ENCODE measurements at places on chromosomes 11 and 22.
A peak's percentile ranks its signal among the peaks of the same experiment; 100 is the strongest.

DNA sequence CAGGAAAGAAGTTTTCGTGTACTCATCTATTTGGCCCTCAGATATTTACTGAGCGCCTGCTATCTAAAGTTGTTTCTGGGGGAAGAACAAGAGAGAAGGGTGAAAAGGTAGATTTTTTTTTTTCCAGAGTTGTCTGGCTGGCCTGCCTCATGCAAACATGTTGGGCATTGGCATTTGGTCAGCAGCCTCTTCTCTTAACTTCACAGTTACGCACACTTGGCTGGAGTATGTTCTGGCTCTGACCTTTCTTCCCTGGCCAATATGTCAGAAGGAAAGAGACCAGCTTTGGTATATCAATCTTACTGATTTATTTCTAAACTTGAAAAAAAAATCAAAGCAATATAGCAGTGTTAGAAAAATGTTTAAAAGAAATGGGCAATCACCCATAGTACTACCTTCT lies 54.2 kb upstream of the GRAMD1B start:
- no peak for DNase-seq

DNA sequence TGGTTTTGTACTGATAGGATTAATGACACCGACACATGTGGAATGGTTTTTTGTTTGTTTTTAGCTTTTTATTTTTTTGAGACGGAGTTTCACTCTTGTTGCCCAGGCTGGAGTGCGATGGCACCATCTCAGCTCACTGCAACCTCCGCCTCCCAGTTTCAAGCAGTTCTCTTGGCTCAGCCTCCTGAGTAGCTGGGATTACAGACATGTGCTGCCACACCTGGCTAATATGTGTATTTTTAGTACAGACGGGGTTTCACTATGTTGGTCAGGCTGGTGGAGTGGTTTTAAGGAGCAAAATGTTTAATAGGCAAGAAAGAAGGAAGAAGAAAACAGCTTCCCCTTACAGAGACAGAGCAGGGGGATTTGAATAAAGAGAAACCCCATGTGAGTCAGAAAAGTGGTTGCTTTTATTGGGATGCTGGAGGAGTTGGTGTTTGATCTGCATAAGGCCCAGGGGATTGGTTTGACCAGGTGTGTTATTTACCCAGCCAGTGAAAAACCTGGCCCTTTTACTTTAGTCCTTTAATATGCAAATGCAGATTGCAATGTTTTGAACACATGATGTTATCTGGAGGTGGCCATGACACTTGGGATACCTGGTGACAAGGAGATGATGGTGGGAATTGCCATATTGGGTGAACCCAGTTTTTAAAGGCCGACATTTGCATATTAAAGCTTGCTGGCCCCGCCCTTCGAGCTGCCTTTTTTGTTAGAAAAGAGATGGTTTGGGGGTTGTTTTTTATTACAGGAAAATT lies 24.3 kb downstream of the SUSD2 start:
- no peak for DNase-seq

GRCh38 chr22:42925598-42925997 lies 68.5 kb upstream of the ARFGAP3 start:
- no peak for DNase-seq

DNA sequence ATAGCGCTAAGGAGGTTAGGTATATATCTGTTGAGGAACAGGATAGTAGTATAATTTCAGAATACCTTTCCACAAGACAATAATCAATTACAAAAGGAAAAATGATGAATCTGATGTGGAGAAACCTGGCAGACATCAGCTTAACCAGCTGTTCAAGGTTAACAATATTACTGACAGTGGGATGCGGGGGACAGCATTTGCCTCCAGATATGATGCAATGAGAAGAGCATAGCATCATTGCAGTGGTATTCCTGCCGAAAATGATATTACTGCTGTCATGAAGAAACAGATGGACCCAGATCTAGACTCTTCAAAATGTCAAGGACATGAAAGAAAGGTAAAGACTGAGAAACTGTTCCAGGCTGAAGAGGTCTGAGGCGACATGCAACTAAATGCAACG lies 49.7 kb downstream of the RBFOX2 start:
- no peak for DNase-seq

DNA sequence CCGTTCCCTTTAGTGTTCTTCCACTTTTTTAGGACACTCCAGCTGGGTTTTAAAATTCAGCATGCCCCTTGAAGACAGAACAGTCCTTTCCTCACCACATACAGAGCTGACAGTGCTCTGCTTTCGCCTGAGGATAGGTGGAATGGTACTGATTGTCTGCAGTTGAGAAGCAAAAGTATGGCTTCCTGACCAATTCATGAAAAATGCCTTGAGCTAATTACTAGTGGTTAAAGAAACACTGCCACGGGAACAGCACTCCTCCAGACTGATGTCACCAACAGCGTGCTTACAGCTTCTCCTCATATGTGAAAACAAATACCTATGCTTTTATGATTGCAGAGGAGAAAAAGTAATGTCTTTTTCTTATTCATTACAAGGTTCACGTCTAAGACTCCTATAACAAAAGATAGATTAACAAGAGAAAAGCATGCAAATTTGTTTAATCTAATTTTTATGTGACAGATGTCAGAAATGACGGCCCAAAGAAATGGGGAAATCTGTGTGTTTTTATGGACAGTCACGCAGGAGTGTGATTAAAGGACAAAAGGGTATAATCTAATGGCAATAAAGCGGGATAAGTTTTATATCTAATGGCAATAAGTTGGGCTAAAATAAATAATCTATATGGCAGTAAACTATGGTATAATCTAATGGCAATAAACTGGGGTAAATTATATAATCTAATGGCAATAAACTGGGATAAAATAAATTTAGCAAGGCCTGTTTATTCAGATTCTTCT lies 123.4 kb upstream of the ARHGAP42 start:
- DNase-seq, result no peak

DNA sequence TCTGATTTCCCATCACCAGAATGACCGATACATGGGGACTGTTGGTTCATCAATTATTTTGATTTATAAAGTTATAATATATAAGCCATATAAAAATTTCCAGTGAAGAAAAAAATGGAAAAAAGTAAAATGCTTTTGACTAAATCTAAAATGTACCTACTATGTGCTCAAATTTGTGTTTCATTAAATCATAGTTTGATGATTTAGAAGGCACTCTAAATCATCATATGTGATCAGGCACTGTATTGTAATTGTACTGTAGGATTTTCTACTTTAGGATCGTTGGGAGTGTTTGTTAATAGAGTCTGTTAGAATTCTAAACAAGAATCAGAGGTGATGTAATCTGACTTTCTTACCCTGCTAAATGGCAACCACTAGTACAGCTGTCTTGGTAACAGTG lies 2.4 kb downstream of the LIN7C start:
- no peak for DNase-seq

- no peak for DNase-seq
Measured at GRCh38 chr22:42648368-42649245, 585 bp downstream of the CYB5R3 start.

DNA sequence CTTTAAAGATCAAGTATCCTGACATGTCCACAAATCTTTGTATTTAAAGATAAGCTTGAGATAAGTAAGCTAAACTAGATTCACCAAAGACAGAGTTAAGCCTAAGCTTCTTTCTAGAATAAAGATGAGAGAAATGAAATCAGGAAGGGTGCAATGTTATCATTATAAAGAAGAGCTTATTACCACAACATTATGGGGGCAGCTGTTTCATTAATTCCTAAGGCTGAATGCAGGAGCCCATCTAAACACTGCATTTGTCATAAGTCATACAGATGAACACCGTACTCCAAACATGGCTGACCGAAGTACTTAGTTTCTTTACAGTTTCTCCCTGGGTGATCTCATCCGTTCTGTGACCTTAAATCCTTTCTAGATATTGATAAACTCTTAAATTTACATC lies 16.3 kb downstream of the FDX1 start:
- no peak for DNase-seq

DNA sequence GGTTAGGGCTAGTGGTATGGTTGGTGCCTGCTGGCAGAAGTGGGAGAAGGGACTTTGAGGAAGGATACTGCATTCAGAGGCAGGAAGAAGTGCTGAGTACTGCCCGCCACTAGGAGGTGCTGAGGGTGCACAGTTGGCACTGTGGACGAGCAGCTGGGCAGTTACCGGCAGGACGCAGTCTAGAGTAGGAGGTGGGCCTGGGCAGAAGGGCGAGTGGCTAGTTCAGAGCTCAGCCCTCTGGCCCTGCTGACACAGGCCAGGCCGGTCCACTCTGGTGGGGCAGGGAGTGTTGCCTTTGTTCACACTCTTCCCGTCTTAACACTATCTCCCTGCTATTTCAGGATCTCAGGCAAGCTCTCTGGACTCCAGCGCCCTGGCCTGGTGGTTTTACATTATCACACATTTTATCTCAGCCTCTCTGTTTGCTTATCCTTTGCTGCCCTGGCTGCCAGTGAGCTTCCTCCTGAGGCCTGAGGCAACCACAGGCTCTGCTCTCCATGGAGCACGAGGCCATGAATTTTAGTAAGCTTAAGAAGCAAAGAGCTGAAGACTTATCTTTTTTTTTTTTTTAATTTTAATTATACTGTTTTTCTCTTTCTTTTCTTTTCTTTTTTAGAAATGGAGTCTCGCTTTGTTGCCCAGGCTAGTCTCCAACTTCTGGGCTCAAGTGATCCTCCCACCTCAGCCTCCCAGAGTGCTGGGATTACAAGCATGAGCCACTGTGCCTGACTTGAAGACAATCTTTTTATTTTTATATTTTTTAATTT lies 26.9 kb downstream of the SNAP29 start:
- DNase-seq, result peak; percentile 57

GRCh38 chr11:9266132-9266736 lies 1.1 kb upstream of the DENND5A start:
- DNase-seq, result no peak

DNA sequence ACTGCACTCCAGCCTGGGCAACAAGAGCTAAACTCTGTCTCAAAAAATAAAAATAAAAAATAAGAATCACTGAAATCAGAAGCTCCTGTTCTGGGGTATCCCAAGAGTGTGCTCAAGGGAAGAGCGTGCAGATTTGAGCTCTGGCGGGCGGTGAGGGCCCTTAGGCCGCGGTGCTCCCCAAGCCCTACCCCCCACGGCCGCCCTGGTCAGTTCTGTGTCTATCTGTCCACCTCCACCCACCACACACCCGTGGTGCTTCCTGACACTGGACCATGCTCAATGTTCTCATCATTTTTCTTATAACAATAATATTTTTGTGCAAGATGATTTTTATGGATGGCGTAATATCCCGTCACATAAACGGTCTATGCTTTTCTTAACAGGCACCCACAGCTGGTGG lies 71.1 kb downstream of the RTL6 start:
- no peak for DNase-seq

- no peak for DNase-seq
Measured at GRCh38 chr11:110089617-110090282, 3.4 kb upstream of the ZC3H12C start.

- DNase-seq, result no peak
Measured at GRCh38 chr11:94809251-94809650, 41.1 kb downstream of the AMOTL1 start.

- DNase-seq, result no peak
Measured at GRCh38 chr22:20644071-20644642, 129.8 kb upstream of the SERPIND1 start.

DNA sequence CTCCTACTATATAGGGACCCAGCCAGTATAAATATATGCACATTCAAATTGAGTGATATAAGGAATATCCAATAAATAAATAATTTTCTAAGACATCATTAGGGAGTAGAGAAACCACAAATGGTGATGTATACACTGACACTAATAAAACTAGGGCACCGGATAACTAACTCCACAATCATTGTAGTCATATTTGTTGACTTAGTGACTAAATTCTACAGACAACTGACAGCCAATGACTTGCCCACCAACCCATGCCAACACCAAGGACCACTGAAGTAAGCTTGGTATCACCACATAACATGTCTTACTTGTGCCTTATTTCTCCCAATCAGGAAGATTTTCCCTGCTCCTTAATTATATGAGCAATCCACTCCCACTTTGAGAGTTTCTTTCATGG lies 139.6 kb upstream of the TRPC6 start:
- no peak for DNase-seq

DNA sequence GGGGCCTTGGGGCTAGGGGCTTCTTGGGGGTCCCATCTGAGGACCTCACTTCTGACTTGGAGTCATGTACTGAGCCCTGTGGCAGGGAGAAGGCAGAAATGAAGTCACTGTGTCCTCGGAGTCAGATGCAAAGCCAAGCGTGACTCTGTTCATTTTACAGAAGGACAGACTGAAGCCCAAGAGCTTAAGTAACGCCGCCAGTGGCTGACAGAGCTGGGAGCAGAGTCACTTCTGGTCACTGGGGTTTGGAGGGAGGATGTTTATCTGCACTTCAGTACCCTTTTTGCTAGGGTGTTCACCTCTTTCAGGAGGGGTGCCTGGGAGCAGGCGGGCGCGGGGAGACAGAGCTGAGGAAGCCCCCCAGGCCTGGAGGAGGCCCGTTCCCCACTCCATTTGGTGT lies 10.7 kb downstream of the CD6 start:
- no peak for DNase-seq

DNA sequence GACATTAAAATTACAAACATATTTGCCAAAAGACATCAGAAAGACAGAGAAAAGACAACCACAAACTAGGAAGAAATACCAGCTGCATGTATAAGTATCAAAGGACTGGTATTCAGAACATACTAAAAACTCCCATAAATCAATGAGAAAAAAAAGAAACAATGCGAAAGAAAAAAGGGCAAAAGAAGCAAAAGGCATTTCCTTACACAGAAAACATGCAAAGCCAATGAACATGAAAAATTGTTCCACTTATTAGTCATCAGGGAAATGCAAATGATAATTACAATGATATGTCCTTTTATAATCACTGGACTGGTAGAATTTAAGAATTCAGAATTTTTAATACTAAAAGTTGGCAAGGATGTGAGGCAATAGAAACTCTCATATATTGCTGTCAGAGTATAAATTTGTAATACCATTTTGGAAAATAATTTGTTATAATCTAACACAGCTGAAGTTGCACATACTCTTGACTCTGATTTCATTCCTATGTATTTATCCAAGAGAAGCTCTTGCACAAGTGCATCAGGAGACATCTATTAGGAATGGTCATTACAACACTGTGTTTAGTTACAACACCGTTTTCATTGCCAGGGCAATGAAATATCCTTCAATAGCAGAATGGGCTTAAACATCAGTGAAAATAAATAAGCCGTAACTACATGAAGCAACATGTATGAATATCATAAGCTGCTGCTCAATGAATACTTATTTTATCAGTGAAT lies 279.7 kb downstream of the SWAP70 start:
- DNase-seq, result no peak

DNA sequence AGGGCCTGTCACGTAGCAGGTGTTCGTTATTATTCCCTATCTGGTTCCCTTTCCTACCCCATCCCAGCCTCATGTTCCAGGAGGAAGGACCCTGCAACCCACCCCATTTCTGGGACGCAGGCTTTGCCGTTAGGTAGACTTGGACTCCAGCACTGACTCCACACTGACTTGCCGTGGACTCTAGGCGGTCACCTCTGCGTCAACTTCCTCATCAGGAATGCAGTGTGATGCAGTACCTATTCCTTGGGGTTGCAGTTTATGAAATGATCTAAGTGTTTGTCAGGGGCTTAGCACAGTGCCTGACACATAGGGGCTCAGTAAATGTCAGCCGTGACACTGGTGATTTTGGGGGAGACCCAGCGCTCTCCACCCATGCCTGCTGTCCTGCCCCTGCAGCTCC lies 16.8 kb downstream of the DGKZ start:
- DNase-seq, result no peak

All from omental fat pad (tissue), 4 donors.